ENCODE measurements at places on chromosomes 2 and 18.

DNA sequence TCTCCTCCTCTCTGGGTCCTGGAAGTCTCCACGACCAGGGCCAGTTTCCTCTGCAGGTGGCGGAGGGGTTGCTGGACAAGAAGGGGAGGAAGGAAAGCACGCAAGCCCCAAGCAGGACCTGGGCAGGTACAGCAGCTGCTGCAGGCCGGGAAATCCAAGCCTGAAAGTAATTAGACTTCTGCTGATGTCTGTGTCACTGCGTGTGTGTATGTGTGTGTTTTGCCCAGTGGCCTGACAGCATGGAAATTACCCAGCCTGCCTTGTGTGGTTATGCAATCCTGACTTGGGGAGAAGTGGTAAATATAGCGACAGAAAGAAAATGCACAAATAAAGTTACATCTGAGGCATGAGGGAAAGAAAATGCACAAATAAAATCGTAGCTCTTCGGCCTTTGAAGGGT lies 121.8 kb upstream of the ZBTB14 start:
- no peak for DNase-seq

DNA sequence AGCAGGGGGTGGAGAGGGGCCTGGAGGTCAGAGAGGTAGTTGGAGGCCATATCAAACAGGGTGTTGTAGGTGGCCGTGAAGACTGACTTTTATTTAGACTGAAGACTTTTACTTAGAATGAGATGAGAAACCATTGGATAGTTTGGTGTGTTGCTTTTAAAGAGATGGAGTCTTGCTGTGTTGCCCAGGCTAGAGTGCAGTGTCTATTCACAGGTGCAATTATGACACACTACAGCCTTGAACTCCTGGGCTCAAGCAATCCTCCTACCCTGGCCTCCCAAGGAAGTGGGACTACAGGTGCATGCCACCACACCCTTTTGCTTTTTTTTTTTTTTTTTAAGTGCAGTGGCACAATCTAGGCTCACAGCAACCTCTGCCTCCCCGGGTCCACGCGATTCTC lies 2.5 kb upstream of the LRPPRC start:
- DNase-seq: no peak

- DNase-seq: no peak
These were observed 46.2 kb downstream of the TWSG1 start for GRCh38 chr18:9380621-9381395.

- DNase-seq: no peak
These were observed 949.8 kb upstream of the LRATD1 start for GRCh38 chr2:13682540-13683272.

- DNase-seq: no peak
These were observed 40.0 kb downstream of the IL1RL2 start for GRCh38 chr2:102226612-102227391.
